Muscle of leg (tissue), 16 donors: ENCODE measurements at places on chromosomes 6 and 20. TPM values are rescaled to one million over a fixed set of nuclear protein-coding genes. Genes with fewer than 3 reads are reported as not detected.

The FAM110A gene
- total RNA-seq, result 7.2 TPM

The SIGLEC1 gene
- total RNA-seq, result 2.1 TPM

The ARFGEF3 gene
- 1.1 TPM for total RNA-seq

The PRSS16 gene
- 0.09 TPM for total RNA-seq

The OVOL2 gene
- not detected for total RNA-seq
